ENCODE measurements at places on chromosomes 2 and 18.

- no peak overlapping the region for H3K4me3 ChIP-seq
- H3K4me1 ChIP-seq, result peaks cover 9% of the 10 kb centered on the region
- H3K36me3 ChIP-seq, result peaks cover 47% of the 10 kb centered on the region
- no peak for DNase-seq
- no peaks in the 10 kb centered on the region for H3K27me3 ChIP-seq
Measured at GRCh38 chr2:157813467-157813866, 62.7 kb downstream of the ACVR1 start.

DNA sequence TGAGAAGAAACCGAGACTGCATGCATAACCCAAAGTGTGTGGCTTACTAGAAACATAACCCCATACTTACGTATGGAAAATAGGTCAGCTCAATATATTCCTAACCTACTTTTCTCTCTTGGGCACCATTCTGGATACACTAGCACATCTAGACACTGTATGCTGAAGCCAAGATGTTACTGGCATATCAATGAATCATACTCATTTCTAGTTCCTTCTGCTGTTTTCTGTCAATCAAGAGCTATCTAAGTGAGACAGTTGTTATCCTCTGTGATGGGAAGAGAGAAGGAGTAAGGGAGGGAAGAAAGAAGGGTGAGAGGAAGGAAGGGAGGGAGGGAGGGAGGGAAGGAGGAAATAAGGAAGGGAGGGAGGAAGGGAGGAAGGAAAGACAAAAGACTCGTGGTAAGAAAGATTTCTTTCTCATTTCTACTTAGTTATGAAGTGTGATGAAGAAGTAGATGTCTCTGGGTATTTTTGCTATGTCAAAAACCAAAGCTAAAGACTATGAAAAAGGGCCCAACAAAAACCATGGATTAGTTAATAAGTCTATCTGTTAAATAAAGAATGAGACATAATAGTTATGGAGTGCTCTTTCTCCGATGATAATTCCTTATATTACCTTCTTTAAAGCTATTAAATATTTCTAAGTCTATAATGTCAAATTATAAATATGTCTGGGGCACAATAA is 248.4 kb downstream of the ZNF521 start:
- no peak overlapping the region for H3K27ac ChIP-seq
- no peaks in the 10 kb centered on the region for H3K4me1 ChIP-seq
- no peak overlapping the region for H3K4me3 ChIP-seq
- DNase-seq, result no peak
- peaks cover 67% of the 10 kb centered on the region for H3K27me3 ChIP-seq

- peaks cover 21% of the 10 kb centered on the region for H3K27me3 ChIP-seq
- no peak overlapping the region for H3K27ac ChIP-seq
- no peaks in the 10 kb centered on the region for H3K4me1 ChIP-seq
- no peak for DNase-seq
- H3K4me3 ChIP-seq, result no peak overlapping the region
Measured at GRCh38 chr18:40094441-40094840, 1860.6 kb upstream of the PIK3C3 start.

GRCh38 chr2:176177580-176178037 is 10.9 kb upstream of the HOXD1 start:
- H3K4me1 ChIP-seq, result peaks cover 11% of the 10 kb centered on the region
- DNase-seq, result no peak
- H3K27me3 ChIP-seq, result peaks cover 21% of the 10 kb centered on the region
- peak overlapping the region; percentile 71 for H3K4me3 ChIP-seq

DNA sequence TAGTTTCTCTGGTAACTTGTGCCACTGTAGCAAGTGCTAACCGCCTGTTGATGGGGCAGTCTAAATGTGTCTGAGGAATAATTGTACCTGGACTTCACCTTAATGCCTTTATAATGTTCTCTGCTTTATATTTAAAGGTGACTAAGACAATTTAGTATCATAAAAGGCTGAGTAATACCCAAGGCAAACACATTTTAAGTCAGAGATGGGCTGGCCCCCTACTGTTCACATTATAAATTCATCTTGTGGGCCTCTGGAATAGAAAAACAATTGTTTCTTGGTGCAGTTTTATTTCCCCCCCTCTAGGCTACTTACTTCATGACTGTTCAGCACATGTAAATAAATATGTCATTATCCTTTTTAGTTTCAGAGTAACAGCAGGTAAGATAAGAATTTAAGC is 559.3 kb upstream of the PIK3C3 start:
- H3K36me3 ChIP-seq, result no peaks in the 10 kb centered on the region
- no peak overlapping the region for H3K27ac ChIP-seq
- no peaks in the 10 kb centered on the region for H3K27me3 ChIP-seq
- DNase-seq, result no peak
- no peaks in the 10 kb centered on the region for H3K4me1 ChIP-seq
- no peak overlapping the region for H3K4me3 ChIP-seq

DNA sequence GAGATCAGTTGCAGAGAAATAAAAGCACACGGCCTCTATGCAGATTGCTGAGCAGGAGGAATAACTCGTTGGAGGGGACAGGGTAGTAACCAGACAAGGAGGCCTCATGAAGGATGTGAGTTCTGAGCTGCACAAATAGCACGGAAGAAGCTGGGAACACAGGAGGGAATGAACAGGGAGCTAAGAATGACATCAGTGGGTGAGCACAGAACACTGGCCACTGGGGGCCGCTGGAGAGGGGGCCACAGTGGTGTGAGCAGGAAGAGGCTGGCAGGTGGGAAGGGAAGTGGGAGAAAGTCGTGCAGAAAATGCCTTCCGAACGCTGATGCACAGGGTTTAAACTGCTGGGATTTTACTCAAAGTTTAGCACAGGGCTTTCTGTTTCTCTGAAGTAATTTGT is 61.0 kb downstream of the ZAP70 start:
- no peak overlapping the region for H3K4me3 ChIP-seq
- peak; percentile 35 for DNase-seq
- no peaks in the 10 kb centered on the region for H3K27me3 ChIP-seq
- H3K27ac ChIP-seq, result no peak overlapping the region
- peaks cover 11% of the 10 kb centered on the region for H3K36me3 ChIP-seq

DNA sequence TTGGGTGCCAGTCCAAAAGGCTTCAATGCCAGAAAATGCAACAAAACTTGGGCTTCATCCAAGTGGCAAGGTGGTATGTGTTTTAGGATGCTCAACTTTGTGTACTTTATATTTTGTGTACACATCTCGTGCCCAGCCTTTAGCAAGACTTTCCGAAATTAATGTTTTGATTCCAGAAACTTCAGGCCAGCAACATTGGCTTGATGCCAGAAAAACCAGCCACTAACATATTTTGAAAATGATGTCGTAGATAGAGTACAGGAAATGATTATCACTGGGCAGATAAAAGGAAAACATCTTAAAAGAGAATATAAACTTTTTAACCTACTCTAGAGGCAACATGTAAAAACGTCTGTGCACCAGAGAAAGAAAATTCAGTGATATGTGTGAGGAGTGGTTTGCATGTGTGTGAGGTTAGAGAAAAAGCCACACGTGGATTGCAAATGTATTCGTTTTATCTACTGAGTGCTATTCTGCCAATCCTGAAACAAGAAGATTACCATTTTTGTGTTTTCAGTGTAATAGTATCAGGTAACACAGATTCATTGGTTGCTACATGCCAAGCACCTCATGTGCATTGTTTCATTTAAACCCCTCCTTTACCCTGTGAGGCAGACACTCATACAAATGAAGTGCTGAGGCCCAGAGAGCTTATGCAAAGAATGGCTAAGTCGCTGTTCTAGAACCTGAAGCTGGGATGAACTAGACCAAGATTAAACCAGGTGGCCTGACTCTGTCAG is 264.8 kb downstream of the C1D start:
- H3K36me3 ChIP-seq, result no peaks in the 10 kb centered on the region
- no peak for DNase-seq
- no peak overlapping the region for H3K27ac ChIP-seq
- no peaks in the 10 kb centered on the region for H3K27me3 ChIP-seq
- no peak overlapping the region for H3K4me3 ChIP-seq

DNA sequence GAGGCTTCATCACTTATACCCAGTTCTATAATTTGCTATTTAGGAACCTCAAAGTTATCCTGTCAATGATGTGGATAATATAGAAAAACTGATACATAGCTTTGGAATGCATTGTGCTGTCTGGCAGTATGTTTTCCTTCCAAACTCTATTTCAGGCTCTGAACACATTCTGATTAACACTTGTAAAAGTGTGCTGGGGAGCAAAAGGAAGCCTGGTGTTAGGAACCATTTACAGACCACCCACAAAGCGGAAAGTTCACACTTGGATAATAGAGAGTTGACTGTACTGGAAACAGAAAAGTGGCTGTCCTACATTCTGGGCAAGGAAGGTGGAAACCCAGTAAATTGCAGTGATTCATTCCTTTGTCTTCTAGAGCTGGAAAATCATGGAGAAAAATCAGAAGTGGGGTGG is 114.5 kb upstream of the ZFP36L2 start:
- H3K27me3 ChIP-seq, result no peaks in the 10 kb centered on the region
- DNase-seq, result no peak
- H3K27ac ChIP-seq, result no peak overlapping the region
- H3K4me1 ChIP-seq, result peaks cover 41% of the 10 kb centered on the region

DNA sequence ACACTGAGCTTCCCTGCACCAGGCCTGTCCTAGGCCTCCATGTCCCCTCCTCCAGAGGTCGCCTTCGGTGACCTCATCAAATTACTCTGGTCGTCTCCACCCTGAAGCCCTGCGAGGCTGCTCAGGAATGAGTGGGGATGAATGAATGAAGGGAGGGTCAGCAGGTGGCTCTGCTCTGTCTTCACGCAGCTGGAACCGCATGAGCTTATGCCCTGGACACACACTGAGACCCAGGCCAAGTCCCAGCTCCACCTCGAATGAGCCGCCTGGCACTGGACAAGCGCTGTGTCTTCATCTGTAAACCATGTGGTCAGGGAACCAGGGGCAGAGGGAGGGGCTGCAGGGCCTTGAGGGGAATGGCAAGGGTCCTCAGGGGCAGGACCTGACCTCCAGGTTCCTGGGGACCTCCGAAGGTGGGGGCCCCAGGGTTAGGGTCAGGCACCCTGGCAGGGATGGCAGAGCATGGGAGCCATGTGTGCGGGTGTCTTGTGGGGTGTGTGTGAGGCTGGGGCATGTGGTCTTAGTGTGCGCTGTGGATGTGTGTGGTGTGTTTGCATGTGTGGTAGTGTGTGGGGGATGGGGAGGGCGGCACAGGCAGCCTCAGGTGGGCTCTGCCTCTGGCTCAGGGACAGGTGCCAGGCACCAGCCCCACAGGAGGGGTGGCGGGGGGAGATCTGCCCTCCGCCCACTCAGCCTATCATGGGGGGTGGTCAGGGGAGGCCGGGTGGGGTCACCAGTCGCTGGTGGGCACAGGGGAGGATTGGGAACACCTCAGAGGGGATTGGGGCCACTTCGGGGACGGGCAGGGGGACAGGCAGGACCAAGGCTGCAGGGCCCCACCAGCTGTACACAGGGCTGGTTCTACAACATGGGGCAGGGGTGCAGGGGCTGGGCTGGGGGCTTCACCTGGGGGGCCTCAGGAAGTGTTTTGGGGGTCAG is 13.9 kb downstream of the ODC1 start:
- no peak overlapping the region for H3K27ac ChIP-seq
- peaks cover 9% of the 10 kb centered on the region for H3K36me3 ChIP-seq
- DNase-seq, result no peak

- H3K4me1 ChIP-seq, result no peaks in the 10 kb centered on the region
- H3K36me3 ChIP-seq, result no peaks in the 10 kb centered on the region
Measured at GRCh38 chr2:202545931-202546330, 88.8 kb upstream of the FAM117B start.

DNA sequence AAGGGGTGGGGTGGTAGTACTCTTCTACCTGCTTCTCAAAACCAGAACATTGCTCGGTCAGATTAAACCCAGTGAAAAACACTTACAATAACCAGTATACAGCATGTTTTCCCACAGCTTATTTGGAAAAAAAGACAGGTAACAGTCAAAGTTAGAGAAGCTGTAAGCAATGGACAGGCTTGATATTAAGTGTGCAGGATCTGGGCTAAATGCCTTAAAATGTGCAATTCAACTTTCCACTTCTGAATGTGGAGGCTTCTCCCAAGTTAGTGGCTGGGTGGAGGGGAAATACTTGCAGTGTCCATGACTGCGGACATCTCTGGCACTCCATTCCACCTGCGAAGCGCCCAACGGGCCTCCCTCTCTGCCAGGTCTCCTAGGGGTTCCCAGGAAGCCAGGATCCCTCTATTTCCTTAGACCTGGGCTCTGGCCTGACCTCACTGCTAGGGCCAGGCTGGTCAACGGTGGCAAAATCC is 5.3 kb downstream of the ZEB2 start:
- DNase-seq, result no peak
- no peak overlapping the region for H3K27ac ChIP-seq
- no peaks in the 10 kb centered on the region for H3K4me1 ChIP-seq
- no peaks in the 10 kb centered on the region for H3K27me3 ChIP-seq

DNA sequence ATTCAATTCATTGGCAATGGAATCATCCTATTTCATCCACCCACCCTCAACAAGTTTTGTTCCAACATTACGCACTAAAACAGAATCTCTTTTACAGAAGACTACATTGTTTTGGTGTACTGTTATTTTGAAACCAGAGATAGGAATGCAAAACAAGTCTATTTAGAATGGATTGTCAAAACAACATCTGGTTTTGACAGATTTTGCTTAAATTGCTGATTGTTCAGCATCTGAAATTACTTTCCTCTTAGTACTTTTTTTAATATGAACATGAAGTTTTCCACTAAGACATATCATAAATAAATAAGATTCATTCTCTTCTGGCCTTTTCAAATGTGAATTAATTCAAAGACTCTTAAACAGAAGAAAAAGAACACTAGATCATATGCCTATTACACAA is 323.9 kb upstream of the TFPI start:
- no peak overlapping the region for H3K4me3 ChIP-seq
- H3K27me3 ChIP-seq, result no peaks in the 10 kb centered on the region
- H3K27ac ChIP-seq, result no peak overlapping the region
- H3K36me3 ChIP-seq, result no peaks in the 10 kb centered on the region
- peaks cover 14% of the 10 kb centered on the region for H3K4me1 ChIP-seq
- no peak for DNase-seq

GRCh38 chr2:127605691-127606263 is 40.2 kb upstream of the GPR17 start:
- no peak overlapping the region for H3K4me3 ChIP-seq
- H3K27ac ChIP-seq, result no peak overlapping the region
- no peak for DNase-seq
- no peaks in the 10 kb centered on the region for H3K36me3 ChIP-seq
- peaks cover 54% of the 10 kb centered on the region for H3K27me3 ChIP-seq

GRCh38 chr2:209977386-209978239 is 24.8 kb upstream of the RPE start:
- DNase-seq, result no peak
- H3K4me3 ChIP-seq, result no peak overlapping the region
- H3K27ac ChIP-seq, result no peak overlapping the region
- H3K4me1 ChIP-seq, result peaks cover 13% of the 10 kb centered on the region
- H3K27me3 ChIP-seq, result no peaks in the 10 kb centered on the region

DNA sequence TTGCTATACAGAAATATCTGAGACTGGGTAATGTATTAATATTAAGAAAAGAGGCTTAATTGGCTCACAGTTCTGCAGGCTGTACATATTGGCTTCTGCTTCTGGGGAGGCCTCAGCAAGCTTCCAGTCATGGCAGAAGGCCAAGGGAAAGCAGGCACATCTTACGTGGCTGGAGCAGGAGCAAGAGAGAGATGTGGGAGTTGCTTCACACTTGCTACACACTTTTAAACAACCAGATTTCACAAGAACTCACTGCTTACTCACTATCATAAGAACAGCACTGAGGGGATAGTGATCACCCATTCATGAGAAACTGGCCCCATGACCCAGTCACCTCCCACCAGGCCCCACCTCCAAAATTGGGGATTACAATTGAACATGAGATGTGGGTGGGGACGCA is 50.6 kb downstream of the MAPRE2 start:
- H3K27ac ChIP-seq, result no peak overlapping the region
- H3K4me3 ChIP-seq, result no peak overlapping the region
- H3K4me1 ChIP-seq, result no peaks in the 10 kb centered on the region
- DNase-seq, result no peak
- H3K36me3 ChIP-seq, result no peaks in the 10 kb centered on the region

- no peaks in the 10 kb centered on the region for H3K27me3 ChIP-seq
- no peak for DNase-seq
- peaks cover 8% of the 10 kb centered on the region for H3K4me1 ChIP-seq
Measured at GRCh38 chr2:23449831-23450331, 64.9 kb downstream of the KLHL29 start.
